ENCODE measurements at places on chromosomes 5 and 9. TPM values are rescaled to one million over a fixed set of nuclear protein-coding genes. Genes with fewer than 3 reads are reported as not detected.
A peak's percentile ranks its signal among the peaks of the same experiment; 100 is the strongest.

- no peak overlapping the region for H3K27ac ChIP-seq
- H3K36me3 ChIP-seq = peaks cover 16% of the 10 kb centered on the region
- no peak overlapping the region for H3K4me3 ChIP-seq
- DNase-seq = no peak
- peaks cover 18% of the 10 kb centered on the region for H3K4me1 ChIP-seq
These were observed 2.0 kb upstream of the F2RL2 start for GRCh38 chr5:76625087-76625815.

DNA sequence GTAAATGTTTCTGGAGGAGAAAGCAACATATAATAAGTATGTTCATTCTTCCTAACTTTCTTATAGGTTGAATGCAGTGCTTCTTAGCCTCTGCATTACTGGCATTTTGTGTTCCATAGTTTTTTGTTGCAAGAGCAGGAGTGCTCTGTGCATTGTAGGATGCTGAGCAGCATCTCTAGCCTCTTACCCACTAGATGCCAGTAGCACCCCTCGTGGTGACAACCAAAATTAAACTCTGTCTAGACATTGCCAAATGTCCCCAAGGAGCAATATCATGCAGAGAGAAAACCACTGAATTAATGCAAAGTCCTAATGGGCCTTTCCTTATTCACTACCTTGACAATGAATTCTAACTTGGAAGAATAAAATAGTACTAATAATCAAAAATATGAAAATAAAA lies 147.0 kb downstream of the GLIS3 start:
- H3K4me1 ChIP-seq = no peaks in the 10 kb centered on the region
- no peaks in the 10 kb centered on the region for H3K36me3 ChIP-seq
- no peak for DNase-seq
- peaks cover 2% of the 10 kb centered on the region for H3K27me3 ChIP-seq

The LCN9 gene
- total RNA-seq = not detected

The SLC34A3 gene
- not detected for total RNA-seq

DNA sequence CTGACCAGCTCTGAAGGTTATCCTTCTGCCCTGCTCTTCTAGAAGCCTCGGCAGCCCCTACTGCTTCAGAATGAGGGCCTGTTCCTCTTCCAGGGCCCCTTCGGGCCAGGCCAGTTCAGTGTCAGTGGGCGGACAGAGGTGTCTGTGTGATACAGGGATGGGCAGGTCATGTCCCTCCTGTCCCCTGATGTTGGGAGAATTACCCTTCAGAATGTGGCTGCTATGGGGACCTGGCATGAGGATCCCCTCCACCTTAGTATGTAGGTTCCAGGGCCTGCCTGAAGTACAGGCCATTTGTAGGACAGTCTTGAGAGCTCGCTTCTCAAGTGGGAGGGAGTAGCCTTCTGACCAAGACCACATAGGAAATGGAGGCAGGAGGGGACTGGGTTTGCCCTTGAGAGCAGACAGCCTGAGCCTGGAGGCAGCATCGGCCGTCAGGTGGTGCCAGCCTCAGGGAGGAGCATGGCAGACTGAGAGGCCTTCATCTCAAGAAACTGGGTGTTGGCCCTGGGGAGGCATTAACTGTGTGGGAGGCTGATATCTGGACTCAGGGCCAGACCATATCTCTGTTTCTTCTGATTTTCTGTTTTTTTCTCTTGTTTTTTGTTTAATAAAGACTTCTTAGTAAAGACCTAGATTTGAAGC lies 32.0 kb downstream of the ANGPTL2 start:
- no peaks in the 10 kb centered on the region for H3K36me3 ChIP-seq
- H3K27ac ChIP-seq = no peak overlapping the region
- no peak for DNase-seq
- peaks cover 8% of the 10 kb centered on the region for H3K27me3 ChIP-seq

DNA sequence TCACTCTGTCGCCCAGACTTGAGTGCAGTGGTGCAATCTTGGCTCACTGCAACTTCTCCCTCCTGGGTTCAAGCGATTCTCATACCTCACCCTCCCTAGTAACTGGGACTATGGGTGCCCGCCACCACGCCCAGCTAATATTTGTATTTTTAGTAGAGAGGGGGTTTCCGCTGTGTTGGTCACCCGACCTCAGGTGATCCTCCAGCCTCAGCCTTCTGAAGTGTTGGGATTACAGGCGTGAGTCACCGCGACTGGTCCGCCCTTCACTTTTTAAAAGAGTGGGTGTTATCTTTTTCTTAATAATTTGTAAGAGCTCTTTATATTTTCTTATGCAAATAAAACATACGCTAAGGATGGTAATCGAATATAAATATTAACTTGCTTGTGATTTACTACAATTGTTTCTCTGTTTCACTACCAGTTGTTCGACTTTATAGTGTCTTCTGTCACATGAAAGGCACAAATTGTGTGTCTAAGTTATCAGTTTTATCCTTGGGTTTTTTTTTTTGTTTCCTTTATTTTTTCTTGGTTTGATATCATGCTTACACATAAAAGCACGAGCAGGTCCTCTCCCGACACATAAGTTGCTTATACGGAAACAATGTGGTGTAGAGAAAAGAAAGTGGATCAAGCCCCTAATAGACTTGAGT lies 1.9 kb upstream of the GPBP1 start:
- no peaks in the 10 kb centered on the region for H3K27me3 ChIP-seq
- peak; percentile 56 for DNase-seq
- H3K4me1 ChIP-seq = peaks cover 13% of the 10 kb centered on the region
- H3K36me3 ChIP-seq = peaks cover 18% of the 10 kb centered on the region
- peak overlapping the region; percentile 93 for H3K27ac ChIP-seq
- peak overlapping the region; percentile 83 for H3K4me3 ChIP-seq

- H3K27me3 ChIP-seq = peaks cover 15% of the 10 kb centered on the region
- no peak overlapping the region for H3K4me3 ChIP-seq
- no peaks in the 10 kb centered on the region for H3K4me1 ChIP-seq
These were observed 4.7 kb upstream of the ADCY2 start for GRCh38 chr5:7391215-7391614.

GRCh38 chr5:24509943-24510342 lies 134.8 kb downstream of the CDH10 start:
- H3K27ac ChIP-seq = no peak overlapping the region
- no peak for DNase-seq
- no peaks in the 10 kb centered on the region for H3K36me3 ChIP-seq
- no peak overlapping the region for H3K4me3 ChIP-seq
- H3K4me1 ChIP-seq = no peaks in the 10 kb centered on the region

GRCh38 chr9:102967979-102968378 lies 27.2 kb upstream of the CYLC2 start:
- H3K36me3 ChIP-seq = peaks cover 2% of the 10 kb centered on the region
- no peak overlapping the region for H3K27ac ChIP-seq
- no peak overlapping the region for H3K4me3 ChIP-seq
- no peaks in the 10 kb centered on the region for H3K4me1 ChIP-seq

DNA sequence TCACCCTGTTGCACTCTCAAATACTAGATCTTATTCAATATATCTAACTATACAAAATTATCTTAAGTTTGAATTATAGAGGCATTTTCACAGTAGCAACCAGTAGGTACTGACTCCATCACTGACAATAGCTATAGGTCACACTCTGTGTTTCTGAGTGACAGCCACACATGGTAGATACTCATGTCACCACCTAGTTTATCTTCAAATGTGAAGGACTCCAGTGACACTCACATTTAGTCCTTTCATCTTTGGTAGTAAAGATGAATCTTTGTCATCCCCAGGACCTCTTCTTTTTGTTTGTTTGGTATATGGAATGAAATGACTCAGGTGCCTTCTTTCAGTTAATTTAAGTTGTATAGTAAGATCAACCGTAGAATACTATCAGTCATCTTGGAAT lies 102.5 kb upstream of the DHFR start:
- no peak overlapping the region for H3K27ac ChIP-seq
- H3K27me3 ChIP-seq = no peaks in the 10 kb centered on the region
- peaks cover 74% of the 10 kb centered on the region for H3K4me1 ChIP-seq
- peaks cover 33% of the 10 kb centered on the region for H3K36me3 ChIP-seq

- DNase-seq = no peak
- H3K27me3 ChIP-seq = no peaks in the 10 kb centered on the region
- no peaks in the 10 kb centered on the region for H3K36me3 ChIP-seq
- no peaks in the 10 kb centered on the region for H3K4me1 ChIP-seq
- no peak overlapping the region for H3K4me3 ChIP-seq
These were observed 637.7 kb downstream of the SLCO4C1 start for GRCh38 chr5:101658433-101658832.

DNA sequence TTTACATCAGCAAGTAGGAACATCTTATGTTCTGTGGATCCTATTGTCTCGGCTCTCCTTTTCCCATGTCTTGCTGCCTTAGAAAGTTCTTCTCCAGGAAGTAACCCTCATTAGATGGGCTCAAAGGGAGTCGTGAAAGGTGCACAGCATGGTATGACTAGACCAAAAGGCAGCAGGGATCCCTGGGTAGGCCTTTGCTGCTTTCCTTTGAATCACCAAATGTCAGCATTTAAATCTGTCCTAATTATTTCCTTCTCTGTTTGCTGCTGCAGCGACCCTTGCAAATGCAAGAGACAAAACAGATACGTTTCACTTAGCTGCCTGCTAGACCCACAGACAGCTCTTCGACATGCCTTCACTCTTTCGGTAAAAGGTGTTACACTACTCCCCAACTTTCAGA lies 218.4 kb downstream of the ACTL7B start:
- H3K27ac ChIP-seq = no peak overlapping the region
- peaks cover 7% of the 10 kb centered on the region for H3K27me3 ChIP-seq
- no peak for DNase-seq
- H3K36me3 ChIP-seq = no peaks in the 10 kb centered on the region
- H3K4me3 ChIP-seq = no peak overlapping the region

Measured in activated CD4-positive, alpha-beta T cell treated with anti-CD3 and anti-CD28 coated beads for 36 hours (primary cell).